AG04450 (cell line): ENCODE measurements at places on chromosomes 13 and 19.

DNA sequence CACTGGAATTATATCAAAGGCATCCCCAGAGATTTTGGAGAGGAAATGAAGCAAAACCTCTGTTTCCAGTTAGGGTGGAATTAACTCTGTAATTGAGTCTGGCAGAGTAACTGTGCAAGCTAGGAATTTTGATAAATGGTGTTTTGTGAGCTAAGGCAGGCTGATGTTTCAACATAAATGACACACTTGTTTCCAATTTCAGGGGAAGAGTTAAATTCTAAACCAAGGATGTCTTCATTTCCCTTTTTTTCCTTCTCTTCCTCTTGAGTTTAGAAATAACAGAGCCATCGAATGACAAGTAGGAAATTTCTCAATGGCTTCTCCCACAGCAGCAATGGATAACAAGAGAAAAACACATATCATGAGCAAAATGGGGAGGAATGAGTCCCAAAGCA, 131.2 kb downstream of the IRS2 start:
- no peak for DNase-seq

DNA sequence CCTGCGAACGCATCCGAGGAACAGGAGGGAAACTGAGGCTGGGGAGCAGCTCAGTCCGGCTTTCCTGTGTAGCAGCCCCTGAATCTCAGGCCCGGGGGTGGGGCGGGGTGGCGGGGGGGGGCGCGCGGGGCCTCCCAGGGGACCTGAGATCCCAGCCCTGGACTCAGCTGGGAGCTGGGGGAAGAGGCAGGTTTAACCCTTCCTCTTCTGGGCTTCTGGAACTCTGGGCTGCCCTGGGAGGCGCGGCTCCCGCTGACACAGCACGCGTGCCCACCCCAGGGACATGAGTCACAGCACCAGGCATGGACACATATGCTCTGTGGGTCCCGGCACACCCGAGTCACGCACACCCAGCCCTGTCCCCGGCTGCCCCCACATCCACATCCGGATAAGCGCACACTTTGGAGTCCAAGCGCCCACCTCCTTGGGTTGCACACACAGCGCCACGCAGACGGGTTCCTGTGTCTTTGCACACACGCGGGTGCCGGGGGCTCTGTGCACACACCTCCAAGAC, 3.5 kb upstream of the CIRBP start:
- no peak for DNase-seq

DNA sequence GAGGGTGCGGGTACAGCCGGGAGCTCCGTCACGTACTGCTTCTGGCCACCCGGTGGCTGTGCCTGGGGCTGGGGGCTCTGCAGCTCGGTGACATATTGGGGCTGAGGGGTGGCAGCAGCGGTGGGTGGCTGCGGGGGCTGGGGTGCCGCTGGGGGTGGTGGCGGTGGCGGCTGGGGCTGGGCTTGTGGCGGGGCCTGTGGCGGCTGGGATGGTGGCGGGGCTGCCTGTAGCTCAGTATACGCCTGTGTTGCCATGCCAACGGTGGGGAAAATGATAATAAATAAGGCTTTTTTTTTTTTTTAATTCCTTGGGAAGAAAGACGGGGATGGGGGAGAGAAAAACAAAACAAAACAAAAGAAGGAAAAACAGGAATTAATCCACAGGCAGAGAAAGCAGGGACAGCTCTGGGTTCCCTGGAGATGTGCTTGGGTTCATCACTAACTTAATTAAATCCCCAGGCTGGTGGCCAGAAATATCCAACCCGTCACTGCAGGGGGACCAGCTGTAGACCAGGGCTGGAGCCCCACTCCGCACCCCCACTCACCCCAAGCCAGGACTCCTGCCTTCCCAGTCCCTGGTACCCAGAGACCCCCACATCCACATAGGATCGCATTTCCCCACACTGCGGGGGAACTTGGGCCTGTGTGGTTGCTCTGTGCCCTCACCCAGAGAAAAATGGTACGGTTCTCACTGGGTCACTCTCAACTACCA, 12.4 kb downstream of the RFX1 start:
- DNase-seq, result no peak

- DNase-seq, result no peak
Observed at GRCh38 chr19:22545751-22546150, 88.4 kb upstream of the ZNF492 start.
